Hippocampal formation (tissue), 2 donors: ENCODE measurements at places on chromosomes 6 and 20.

DNA sequence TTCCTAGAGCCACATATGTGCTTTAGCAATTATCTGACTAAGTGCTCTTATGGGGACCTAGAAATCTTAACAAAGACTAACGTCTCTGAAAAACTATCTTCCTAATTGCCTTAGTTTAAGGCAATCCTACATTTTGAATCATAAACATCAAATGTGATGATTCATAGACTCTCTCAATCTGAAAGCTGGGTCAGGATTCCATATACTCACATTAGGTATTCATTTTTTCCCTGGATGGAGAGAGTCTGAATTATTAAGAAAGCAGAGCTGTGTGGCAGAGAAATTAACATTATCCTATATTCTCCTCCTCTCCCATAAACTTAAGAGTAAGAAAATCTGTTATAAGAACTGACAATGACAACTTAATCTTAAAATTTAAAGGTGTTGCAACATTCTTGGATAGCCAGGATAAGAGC, 1.6 kb upstream of the PRL start:
- DNase-seq = no peak

DNA sequence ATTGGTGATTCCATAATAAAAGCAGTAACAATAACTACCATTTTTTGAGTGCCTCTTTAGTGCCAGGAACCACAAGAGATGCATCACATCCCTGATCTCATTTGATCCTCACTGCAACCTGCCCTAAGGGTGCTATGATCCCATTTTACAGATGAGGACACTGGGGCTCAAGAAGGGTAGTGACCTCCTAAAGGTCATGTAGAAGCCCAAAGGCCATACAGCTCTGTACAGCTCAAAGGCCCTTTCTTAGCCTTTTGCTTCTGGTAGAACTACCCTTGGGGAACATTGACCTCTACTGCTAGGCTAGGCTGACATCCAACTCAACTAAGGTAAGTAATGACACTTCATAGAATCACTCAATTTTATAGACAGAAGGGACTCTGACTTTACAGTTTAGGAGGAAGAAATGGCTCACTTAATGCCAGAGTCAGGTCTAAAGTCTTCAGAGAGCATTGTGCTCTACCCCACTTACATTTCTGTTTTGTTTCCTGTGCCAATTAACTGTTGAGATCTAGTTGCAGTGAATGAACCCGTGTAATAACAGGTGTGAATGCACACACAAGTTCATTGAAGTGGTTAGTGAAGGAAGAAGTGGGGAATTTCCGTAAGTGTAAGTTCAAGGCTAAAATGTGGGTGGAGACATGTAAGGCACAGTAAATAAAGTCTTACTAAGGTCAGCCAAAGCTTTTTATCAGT, 10.7 kb downstream of the SLC9A8 start:
- DNase-seq = no peak

- DNase-seq = no peak
These were observed 39.4 kb downstream of the SCML4 start for GRCh38 chr6:107784669-107785068.

- DNase-seq = no peak
These were observed 291.9 kb downstream of the PLCB1 start for GRCh38 chr20:8424010-8424409.

DNA sequence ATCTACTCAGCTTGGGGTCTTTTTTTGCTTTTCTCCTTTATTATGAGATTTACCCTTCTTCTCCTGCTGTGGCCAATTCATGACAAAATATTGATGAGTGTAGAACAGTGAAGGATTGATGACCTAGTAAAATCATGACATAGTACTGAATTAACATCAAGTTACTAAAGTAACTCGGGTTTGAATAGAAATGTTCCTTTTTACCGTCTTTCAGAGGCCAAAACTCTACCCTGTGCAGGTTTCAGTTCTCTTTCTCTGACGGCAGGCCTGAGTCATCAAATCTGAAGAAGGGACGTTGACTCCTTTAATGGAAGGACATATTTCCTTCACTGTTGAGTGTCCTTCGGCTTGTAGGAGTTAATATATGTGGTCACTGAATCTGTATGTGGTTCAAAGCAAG, 80.7 kb downstream of the RREB1 start:
- DNase-seq = no peak

GRCh38 chr6:114649298-114649697, 306.5 kb upstream of the HS3ST5 start:
- DNase-seq = no peak

DNA sequence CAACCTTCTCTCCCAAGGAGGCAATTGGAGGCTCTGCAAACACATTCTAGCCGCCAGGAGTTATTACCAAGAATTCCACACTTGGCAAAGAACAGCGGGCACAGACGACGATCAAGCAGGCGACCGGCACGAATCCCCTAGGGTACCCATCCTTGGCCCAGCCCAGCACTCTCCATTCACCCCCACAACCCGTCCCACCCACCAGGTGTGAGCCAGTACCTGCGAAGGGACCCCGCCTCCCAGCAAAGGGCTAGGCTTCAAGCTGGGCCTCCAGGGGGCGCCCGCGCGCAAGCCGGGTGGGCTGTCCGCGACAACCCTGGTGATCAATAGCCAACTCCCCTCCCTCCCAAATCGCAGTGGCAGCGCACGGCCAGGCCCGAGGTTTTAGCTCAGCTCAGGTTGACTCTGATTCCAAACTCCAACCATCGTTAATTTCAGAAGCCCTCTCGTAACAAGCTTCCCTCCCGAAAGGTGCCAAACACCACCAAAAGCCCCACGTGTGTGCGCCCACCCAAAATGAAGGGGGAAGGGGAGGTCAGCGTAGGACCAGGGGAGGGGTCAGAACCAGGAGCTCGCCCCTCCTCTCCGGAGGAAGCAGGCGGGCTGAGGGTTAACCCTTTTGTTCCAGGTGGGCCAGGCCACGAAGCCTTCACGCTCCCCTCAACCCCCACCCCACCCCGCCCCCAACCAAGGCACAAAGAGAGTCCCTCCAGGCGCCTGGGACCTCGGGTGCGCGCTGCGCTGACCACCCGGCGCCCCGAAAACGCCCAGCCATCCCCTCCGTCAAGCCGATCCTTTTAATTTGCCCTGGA, 2.1 kb downstream of the SALL4 start:
- DNase-seq = no peak

GRCh38 chr20:2327620-2328555, 32.1 kb downstream of the TGM3 start:
- no peak for DNase-seq

- DNase-seq = no peak
These were observed 898.2 kb upstream of the MAP3K7 start for GRCh38 chr6:91485047-91485446.

GRCh38 chr6:79589701-79590100, 41.4 kb upstream of the SH3BGRL2 start:
- no peak for DNase-seq

DNA sequence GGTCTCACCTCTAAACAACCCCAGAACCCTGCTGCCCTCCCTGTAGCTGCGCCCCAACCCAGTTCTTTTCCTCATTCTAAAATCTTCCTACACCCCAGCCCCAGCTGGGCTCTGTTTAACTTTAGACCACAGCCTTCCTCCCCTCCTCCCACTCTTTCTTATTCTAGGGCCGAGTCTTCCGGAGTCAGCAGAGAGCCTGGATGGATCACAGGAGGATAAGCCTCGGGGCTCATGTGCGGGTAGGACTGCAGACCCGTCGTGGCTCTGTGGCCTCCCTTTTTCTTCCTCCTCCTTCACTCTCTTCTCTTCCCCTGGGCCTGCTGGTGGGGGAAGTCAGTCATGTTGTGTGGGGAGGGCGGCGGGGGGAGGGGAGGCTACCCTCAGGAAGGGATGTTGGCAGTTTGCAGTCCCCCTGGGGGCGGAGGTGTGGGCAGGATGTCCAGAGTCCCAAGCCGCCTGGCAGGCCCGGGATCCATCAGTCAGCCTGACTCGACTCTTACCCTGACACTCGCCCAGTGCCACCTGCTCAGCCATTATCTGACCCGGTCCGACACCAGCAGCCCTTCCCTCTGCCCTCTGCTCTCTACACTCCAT, 8.1 kb downstream of the CAPN11 start:
- DNase-seq = no peak

GRCh38 chr6:35093783-35094182, 47.4 kb downstream of the TCP11 start:
- no peak for DNase-seq

GRCh38 chr20:63619505-63619904, 7.4 kb downstream of the GMEB2 start:
- DNase-seq = no peak

DNA sequence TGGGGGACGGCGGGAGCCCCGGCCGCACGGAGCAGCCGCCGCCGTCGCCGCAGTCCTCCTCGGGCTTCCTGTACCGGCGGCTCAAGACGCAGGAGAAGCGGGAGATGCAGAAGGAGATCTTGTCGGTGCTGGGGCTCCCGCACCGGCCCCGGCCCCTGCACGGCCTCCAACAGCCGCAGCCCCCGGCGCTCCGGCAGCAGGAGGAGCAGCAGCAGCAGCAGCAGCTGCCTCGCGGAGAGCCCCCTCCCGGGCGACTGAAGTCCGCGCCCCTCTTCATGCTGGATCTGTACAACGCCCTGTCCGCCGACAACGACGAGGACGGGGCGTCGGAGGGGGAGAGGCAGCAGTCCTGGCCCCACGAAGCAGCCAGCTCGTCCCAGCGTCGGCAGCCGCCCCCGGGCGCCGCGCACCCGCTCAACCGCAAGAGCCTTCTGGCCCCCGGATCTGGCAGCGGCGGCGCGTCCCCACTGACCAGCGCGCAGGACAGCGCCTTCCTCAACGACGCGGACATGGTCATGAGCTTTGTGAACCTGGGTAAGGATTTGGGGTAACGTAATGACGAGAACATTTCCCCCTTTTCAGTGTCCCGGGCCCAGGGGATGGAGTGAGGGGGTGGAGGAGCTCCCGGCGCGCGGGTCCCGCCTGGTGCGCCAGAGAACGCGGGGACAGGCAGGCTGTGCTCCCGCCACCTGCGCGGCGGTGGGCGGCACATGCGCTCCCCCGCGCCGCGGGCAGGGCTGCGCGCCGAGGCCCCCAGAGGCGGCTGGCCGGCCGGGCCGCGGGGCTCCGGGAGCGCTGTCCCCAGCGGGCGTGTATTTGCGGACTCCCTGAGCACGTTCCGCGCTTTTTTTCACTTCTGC, 1.4 kb downstream of the BMP6 start:
- DNase-seq = no peak

DNA sequence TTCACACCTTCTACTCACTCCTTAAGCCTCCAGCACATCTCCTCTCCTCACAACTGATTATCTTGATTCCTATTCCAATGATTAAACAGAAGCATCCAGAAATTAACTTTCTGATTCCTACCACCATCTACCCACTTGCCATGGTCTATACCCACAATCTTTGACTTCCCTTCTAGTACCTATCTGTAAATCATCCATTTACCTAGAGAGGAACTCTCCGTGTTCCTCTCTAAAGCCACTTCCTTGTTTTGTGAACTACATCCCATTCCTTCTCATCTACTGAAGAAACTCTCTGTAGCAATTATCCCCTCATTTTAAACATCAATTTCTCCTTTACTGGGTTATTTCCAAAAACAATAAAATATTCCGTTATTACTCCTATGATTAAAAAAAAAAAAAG, 167.3 kb downstream of the ARHGAP18 start:
- no peak for DNase-seq
